Activated naive CD4-positive, alpha-beta T cell (primary cell): ENCODE measurements at places on chromosomes 12 and 14.

DNA sequence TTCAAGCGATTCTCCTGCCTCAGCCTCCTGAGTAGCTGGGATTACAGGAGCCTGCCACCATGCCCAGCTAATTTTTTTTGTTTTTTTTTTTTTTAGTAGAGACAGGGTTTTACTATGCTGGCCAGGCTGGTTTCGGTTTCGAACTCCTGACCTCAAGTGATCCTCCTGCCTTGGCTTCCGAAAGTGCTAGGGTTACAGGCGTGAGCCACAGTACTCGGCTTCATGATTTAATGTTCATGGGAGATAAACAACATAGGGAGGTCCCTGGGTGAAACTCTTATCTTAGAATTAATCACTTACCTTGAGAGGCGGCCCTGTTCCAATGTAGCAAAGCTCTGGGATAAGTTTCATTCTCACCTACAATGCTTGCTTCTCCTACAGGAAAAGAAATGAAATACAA is 48.3 kb downstream of the SEL1L start:
- no peak for DNase-seq

DNA sequence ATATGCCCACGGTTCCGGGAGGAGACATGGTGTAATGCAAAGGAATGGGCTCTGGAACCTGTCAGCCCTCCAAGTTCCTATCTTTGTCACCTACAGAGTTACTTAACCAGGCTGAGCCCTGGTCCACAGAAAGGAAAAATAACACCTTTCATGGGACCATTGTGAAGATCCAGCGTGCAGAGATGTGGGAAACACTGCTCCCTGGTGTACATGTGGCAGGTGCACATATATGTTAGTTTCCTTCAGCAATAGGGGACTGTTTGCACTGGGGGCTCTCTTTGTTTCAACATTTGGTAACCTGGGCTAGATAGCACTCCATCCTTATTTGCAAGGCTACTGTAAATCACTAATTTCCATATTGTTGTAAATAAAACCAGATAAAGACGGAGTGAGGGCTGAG is 72.3 kb downstream of the ANO2 start:
- no peak for DNase-seq

GRCh38 chr12:75432924-75433323 is 42.0 kb downstream of the GLIPR1L2 start:
- DNase-seq: no peak

DNA sequence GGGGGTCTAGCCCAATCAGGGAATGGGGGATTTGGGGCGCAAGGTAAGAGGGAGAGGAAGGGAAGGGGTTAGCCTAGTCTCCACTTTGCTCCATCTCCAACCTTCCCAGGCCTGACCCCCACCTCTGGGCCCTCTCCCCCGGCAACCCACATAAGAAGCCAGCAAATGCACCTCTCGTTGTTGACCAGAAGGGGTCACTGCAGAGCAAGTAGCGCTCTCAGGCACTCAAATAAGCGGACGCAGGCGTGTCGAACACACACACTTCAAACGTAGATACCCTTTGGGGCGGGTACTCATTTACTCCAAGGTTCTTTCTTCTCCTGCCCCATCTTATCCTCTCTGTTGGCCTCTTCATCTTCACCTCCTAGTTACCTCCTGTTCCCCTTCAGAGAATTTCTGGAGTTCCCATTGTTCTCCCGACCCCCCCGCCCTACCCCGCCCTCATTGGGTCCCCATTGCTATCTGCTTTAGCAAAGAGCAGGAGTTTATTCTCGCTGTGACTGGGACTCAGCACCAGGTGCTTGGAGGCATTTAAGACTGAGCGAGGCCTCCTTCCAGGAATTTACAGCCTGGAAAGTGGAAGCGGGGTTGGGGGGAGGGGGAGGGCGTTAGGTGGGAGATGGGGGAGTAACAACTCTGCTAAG is 1.5 kb upstream of the SRRM4 start:
- no peak for DNase-seq

- no peak for DNase-seq
These were observed 2.0 kb upstream of the SOS2 start for GRCh38 chr14:50233166-50233950.

- no peak for DNase-seq
These were observed 26.4 kb downstream of the TESPA1 start for GRCh38 chr12:54958048-54958658.

DNA sequence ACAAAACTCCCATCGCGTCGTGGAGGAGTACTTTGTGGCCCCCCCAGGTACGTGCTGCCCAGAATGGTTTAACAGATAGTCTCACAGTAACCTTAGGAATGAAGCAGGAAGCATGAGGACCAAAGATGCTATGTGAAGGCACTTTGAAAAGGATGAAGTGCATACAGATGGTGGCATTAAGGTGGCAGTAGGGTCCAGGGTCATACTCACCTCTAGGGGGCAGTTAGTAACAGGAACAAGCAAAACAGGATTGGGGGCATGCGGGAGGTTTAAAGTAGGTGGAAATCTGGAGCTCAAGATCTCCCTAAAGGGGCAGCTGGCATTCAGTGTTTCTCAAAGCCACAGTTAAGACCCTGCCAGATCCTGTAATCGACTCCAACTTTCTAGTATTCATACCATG is 10.9 kb downstream of the GATC start:
- DNase-seq: no peak

DNA sequence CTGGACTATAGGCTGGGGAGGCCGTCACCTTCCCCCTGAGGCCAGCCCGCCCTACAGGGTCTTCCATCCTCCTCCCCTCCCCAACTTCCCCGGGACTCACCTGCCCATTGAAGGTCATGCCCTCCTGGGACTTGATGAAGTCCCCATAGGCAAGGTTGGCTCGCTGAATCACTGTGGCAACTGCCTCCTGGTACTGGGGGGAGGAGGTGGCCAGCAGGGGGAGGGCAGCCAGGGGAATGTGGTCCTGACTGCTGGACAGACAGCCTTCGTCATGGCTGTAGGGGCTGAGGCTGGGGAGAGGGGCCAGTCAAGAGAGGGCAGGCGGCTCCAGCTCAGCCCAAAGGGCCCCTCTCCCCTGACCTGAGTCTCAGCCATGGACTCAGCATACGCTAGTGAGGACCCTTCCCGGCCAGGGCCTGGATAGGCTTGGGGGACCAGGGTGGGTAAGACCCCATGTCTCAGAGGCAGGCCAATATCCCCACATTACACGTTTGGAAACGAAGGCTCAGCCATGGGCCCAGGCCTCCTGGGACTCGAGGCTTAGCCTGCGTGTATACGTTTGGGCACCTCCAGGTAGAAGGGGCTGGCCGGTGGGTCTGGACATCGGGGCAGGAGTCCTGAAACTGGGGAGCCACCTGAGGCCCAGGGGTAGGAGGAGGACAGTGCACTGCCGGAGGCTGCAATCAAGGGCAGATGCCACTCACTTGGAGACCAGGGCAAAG is 16.3 kb downstream of the ARL6IP4 start:
- DNase-seq: no peak

DNA sequence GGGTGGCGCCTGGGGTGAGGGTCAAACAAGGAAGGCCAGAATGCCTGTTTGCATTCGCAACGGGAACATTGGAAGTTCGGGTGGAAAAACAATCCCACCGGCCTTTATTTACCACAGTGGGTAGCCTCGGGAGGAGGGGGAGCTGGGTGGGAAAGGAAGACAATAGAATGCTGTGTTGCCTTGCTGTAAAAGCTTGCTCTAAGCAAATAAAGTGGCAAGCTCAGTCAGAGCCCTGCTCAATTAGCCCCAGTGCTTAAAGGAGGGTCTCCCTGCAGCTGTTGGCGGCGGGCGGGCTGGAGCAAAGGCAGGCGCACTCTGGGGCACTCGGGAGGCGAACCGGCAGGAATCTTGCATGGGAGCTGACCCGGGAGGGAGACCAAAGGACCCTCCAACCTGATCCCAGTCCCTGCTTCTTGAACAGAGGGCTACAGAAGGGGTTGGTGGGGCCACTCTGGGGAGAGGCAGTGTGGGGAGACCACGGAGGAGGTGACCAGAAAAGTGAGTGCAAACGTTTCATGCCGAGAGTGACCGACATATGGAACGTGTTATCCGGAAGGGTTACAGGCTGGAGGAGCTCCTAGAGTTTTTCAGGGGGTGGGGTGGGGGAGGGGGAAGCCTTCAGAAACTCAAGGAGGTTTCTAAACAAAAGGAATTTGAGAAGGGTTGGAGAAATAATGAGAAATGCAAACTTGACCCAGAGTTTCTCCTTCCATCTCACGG is 48.5 kb downstream of the NTF3 start:
- DNase-seq: no peak

DNA sequence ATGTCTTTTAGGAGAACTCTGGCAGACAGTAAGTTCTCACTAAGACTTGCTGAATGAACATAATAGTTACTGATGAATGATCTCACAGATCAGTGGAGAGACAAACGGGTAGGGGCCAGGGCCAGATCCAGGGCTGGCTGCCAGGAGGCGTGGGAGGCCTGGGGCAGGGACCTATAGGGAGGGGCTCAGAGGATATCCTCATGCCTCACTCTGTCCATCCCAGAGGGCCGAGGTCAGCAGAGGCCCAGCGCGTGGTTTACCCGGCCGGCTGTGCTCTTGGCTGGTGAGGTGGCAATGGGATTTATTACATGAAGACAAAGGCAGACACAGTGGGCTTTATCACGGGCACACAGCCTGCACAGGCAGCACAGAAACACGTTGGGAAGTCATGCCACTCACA is 85.4 kb downstream of the CHGA start:
- no peak for DNase-seq

- no peak for DNase-seq
These were observed 141.9 kb downstream of the CHST11 start for GRCh38 chr12:104598342-104599271.

DNA sequence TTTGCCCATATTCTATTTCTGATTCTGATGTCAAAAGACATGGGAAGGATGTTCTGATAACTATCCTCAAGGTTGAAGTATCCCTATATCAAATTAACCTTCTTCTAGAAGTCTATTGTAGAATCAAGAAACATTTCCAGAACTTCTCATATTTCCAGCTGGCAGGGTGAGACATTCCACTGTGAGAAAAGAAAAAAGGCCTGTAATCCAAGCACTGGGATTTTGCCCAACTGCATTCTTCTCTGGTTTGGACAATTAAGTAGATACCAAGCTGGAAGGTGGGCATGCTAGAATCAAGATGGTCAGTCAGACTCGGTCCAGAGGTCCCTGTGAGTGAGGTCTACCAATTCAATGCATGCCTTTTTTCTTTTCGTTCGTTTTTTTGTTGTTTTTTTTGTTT is 60.9 kb downstream of the MAP3K9 start:
- no peak for DNase-seq

DNA sequence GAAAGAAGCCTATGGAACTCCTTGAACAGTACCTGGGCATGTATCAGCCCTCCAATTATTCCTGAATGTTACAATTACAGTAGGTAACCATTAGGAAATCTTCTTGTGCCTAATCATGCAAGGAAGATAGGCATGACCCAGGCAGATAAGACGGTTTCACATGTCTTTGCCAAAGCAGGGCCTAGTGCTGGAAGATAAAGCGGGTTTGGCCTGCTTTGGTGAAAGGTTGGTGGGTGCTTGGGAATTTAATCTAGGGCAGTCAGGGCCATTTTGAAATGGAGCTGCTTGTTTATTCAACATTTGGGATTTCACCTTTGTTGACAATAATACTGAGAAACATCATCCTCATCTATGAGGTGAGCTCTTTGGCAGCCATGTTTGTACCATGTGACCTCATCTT is 12.5 kb upstream of the SRSF5 start:
- no peak for DNase-seq

GRCh38 chr12:120224304-120225199 is 23.6 kb upstream of the RPLP0 start:
- DNase-seq: no peak

DNA sequence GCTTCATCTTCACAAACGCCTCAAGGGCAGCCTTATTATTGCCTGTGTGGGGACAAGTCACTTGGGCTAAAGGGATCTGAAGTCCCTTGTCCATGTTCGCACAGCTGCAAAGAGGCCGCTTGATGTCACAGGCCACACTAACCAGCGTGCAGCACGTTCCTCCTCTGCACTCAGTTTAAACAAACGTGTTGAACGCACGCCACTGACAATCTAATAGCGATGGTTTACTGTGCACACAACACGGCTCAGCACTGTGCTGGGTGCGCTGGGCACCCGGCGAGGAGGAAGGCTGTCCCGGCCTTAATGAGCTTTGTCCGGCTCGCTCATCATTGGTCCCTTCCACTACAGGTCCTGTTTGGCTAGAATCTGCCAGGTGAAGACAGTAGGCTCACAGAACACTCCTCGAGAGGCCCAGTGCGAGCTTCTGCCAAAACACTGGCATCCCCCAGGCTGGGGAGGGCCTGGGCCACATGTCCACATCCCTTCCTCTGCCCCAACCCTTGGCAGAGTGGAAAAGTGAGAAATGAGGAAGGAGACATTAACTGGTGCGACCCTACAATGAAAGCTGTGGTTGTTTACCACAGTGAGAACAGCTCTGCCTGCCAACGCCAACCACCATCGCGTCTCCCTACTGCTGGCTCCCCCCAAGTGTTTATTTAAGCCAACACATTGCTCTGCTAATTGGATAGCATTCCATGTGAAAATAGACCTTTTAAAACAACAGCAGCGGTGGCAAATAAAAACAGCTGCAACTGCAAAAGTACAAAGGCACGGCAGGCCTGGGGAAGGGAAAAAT is 113.2 kb downstream of the RBM19 start:
- DNase-seq: no peak

DNA sequence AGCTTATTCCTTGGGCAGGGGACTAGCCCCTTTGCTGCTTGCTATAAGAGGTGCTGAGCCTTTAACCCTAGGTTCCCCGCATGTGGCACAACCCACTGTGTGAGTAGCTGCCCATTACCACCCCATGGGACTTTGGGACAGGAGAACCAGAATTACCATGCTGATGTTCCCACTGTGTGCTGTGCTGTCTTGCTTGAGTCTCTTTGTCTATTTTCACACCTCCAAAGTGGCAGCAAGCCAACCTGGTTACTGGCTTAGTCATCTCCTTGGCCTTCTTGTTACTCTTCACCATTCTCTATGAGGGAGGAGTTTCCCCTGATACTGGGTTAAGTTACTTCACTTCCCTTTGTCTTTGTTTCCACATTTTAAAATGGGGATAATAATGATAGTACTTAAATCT is 73.4 kb upstream of the ETV6 start:
- no peak for DNase-seq

DNA sequence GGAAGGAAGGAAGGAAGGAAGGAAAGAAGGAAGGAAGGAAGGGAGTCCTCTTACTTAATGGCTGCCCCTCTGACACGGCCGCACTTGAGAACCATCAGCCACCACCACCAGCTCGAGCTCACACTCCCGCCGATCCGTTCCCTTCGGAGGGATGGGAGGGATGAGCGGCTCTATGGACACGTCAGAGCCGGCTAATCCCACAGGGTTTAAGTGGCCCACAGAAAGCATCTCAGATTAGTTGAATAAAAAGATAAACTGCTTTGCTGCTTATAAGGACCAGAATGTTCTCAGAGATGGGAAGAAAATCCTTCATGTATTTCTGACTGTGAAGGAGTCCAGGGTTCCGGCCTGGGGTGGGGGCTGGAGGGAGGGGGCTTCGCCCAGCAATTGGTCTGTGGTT is 31.1 kb downstream of the PRIMA1 start:
- no peak for DNase-seq

GRCh38 chr12:12983420-12984035 is 16.5 kb downstream of the HEBP1 start:
- DNase-seq: no peak

DNA sequence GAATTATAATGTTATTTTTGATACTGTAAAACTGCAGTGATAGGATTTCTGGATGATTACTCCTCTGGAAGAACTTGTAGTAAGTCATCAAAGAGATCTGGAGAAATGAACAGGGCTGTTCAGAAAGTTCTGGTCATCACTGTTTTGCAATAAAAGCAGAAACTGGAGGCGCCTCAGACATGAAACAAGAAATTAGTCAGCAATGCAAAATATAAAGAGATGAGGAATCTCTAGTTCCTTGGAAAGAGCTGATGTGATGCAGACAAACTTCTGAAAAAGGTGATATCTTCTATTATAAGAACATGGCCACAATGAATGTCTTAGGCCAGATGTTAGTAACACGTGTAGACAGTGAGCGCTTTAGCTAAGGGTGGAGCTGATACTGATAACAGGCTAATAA is 9.5 kb downstream of the ACIN1 start:
- DNase-seq: no peak
